Stimulated activated CD4-positive, alpha-beta T cell treated with anti-CD3 and anti-CD28 coated beads, Interleukin-4, amount 100 ng/mL, for 48 hours (primary cell): ENCODE measurements at places on chromosomes 12 and 14.

- no peak for DNase-seq
Measured at GRCh38 chr12:67748743-67749040, 100.1 kb downstream of the DYRK2 start.

GRCh38 chr12:103314786-103315185, 181.0 kb downstream of the C12orf42 start:
- no peak for DNase-seq

- peak; percentile 75 for DNase-seq
Measured at GRCh38 chr12:56258068-56258819, at the start of gene ANKRD52. Gene ANKRD52, minus strand, starts transcription at chr12:56258384. Its CDS starts 115 bp downstream, at chr12:56258269.

- no peak for DNase-seq
Measured at GRCh38 chr14:68548194-68549076, 244.4 kb downstream of the ZFP36L1 start.
